Cerebellar cortex (tissue), 1 donor: ENCODE measurements at places on chromosomes 16 and 17.

DNA sequence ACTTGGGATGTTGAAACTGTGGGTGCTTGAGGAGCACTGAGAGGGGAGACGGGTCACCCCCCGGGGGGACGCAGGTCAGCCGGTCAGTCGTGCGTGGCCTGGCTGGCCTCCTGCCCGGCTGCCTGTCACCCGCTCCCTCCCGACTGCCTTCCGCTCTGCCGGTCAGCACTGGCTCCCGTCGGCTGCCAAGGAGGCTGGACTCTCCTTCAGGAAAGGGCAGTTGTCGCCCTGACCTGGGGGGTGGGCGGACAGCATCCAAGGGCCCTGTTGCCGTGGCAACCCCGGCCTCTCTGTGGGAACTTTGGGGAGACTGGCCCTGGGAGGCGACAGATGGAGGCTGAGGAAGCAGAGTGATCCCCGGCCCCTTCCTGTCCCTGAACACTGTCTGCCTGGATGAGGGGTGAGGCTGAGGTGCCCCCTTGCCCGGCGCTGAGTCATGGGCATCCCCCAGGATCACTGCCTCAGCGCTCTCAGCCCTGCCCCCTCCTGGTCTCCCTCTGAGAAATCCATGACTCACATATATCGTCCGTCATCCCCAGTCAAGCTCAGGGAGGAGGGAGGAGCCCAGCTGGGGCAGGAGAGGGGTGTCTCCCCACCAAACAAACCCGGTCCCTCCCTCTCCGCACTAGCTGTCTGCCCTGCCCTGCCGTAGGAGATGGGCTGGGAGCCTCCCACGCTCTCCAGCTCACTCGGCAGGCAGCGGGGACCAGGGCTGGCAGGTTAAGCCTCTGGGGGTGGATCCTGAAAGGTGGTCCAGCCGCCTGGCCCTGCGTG is at the start of gene ADGRG1:
ADGRG1 (plus strand) TSS at position 623 of the 774 bp plus-strand sequence. CDS start 21,658 bp downstream, outside the sequence.
- DNase-seq = peak; percentile 38

DNA sequence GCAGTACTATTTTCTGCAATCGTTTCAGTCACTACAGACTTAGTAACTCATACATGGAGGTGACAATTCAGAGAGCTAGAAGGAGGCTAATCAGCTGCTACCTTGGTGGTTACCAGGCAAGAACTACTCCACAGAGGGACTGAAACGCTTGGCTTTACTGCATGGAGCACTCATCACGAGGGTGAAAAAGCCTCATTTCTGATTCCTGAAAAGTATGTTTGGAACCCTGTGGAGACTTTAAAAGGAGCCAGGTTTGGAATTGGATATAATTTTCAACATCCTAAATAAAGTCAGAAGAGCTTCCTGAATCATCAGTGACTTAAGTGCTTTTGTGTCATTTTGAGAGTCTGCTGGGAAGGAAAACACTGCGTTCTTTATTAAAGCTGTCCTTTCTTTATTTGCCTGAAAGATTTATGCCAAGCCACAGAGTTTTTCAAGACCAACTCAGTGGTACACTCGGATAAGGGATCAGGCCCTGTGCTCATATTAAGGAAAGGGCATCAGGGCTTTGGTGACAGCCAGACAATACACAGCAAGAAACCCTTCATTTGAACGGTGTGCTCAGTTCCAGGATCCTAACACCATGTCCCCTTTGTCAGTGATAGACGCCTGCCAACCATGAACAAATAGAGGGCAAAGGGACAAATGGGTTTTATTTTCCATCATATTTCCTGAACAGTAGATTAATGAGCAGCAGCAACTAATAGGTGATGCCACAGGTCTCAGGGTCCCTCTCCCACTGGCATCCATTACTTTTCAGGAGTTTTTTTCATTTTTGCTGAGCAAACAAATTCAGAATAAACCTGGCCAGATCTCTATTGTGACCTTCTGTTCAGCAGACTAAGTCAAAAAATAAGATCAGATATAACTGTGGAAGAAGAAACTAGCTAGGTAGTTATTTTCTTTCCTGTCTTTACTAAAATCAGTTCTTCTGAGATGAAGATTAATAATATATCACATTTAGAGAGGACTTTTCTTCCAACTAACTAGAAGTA is 80.5 kb upstream of the CLEC18B start:
- peak; percentile 21 for DNase-seq

GRCh38 chr16:69260506-69260905 is 50.6 kb upstream of the VPS4A start:
- no peak for DNase-seq

DNA sequence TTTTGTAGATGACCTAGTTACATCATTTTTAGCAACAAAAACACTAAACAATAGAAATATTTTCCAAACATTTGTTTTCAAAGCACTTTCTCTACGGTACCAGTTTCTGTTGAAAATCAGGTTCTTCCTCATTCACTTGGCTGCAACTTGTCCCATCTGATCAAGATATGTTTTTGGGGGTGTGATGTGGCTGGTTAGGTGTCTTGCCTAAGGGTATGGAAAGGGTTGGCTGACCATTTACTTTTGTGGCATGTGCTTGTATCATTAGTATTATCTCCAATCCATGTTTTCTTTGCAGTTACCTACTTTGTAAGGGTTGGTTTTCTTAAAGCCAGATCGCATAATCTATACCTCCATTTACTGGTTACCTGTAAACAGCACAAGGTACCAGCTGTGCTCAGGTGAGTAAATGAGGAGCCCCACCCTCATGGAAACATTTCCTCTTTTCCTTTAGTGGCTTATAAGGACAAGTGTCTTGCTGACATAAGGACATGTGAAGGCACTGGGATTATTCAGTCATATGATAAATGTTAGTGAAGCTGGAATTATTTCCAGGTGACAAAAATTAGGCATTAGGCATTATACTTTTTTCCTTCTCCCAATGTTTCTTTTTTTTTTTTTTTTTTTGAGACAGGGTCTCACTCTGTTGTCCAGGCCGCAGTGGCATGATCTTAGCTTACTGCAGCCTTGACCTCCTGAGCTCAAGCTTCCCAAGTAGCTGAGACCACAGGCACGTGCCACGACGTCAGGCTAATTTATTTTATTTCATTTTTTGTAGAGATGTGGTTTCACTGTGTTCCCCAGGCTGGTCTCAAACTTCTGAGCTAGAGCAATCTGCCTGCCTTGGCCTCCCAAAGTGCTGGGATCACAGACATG is 162.0 kb downstream of the CCDC182 start:
- DNase-seq = no peak

DNA sequence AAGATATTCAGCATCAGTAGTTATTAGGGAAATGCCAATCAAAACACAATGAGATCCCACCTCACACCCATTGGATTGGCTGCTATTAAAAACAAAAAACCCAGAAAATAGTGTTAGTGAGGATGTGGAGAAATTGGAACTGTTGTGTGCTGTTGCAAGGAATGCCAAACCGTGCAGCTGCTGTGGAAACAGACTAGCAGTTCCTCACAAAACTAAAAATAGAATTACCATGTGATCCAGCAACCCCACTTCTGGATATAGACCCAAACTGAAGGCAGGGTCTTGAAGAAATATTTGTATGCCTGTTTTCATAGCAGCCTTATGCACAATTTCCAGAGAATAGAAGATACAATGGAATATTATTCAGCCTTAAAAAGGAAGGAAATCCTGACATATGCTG is 46.0 kb downstream of the FOXK2 start:
- no peak for DNase-seq

GRCh38 chr17:72022328-72023275 is 98.2 kb upstream of the SOX9 start:
- no peak for DNase-seq

- peak; percentile 8 for DNase-seq
Measured at GRCh38 chr17:63476459-63476853, 405 bp upstream of the ACE start.

DNA sequence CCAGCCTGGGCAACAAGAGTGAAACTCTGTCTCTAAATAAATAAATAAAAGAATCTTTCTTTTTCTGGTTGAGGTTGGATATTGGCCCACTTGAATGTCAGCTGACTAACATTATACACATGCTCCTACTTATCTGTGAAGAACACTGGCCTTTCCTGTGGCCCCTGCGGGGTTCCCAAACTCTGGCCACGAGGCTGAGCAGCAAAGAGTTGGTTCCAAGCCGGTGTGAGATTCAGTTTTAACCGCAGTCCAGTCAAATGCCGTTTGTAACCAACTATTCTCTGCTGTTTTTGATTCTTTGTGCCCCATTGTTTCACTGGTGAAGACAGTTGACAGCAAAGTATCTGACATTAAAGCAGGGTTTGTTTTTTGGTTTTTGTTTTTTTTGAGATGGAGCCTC is 11.2 kb downstream of the ETV4 start:
- no peak for DNase-seq

DNA sequence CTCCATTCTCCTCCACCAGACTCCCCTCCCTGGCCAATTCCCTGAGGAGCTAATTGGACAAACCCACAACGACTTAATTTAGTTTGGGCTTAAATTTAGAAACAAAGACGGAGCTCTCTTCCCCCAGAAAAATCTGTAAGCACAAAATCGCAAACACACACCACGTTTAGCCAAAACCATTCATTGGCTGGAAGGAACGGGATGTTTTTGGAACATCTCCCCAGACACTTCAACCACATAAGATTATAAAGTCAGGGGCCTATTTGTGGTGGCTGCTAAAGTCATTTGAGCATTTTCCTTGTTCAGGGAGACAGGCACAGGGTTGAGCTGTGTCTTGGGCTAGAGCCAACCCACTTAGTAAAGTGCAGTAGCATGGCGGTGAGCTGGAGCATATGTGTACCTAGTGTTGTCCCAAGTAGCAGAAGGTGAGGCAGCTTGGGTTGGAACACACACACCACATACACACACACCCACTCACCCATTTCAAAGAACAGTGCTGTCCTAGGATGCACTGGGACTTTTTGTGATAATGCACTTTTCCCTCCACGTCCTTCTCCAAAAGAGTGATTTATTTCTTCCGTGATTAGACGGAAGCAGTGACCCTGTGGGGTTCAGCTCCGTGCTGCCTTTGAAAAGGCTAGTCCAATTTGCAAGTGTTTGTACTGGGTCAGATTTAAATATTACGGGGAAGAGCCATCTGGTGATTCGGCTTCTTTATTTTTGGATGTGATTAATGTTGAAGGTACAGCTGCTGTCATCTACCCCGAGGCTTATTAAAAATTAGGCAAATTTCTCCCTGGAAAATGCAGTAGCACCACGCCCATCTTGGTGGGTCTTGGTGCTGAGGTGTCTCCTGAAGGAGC is 32.2 kb downstream of the ELAC2 start:
- DNase-seq = peak; percentile 84

GRCh38 chr17:29180034-29180787 is at the start of gene MYO18A:
MYO18A (minus strand) TSS chr17:29180398; CDS start chr17:29166940, 13,458 bp downstream.
- DNase-seq = peak; percentile 70

DNA sequence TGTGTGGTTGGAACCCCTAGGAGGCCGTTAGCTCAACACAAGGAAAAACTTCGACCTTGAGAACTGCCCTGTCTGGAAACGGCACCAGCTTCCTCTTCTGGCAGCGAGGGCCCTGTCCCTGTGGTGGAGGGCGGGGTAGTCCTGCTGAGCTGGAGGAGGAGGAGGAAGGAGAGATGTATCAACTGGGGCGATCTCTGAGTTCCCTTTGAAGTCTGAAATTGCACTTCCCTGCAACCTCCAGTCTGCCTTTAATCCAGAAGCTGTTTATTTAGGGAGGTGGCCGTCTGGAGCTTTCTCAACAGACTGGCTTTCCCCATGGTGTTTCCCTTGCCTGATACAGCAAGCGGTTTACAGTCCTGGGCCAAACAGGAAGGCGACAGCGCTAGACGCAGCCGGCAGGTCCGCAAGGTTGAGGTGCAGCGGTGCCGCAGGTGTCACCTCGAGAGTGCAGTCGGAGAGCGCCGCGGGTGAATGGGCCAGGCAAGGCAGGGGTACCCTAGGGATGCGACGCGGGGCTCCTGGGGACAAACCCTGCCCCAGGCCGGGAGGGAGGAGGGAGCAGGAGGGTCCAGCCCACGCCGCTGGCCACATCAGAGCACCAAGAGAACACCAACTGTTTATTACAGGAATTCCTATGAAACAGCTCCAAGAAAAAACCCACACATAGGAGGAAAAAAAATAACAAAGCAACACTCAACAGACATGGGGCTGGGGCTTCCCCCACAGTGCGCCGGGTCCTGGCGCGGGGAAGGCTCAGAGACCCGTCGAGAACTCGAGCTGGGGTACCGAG is 11.4 kb upstream of the MRPS23 start:
- peak; percentile 38 for DNase-seq

GRCh38 chr16:84917492-84917891 is 93.8 kb downstream of the ZDHHC7 start:
- DNase-seq = no peak

GRCh38 chr16:10045291-10045775 is 136.9 kb downstream of the GRIN2A start:
- peak; percentile 74 for DNase-seq

- DNase-seq = no peak
Measured at GRCh38 chr17:77480509-77481215, 339.9 kb downstream of the SEC14L1 start.

DNA sequence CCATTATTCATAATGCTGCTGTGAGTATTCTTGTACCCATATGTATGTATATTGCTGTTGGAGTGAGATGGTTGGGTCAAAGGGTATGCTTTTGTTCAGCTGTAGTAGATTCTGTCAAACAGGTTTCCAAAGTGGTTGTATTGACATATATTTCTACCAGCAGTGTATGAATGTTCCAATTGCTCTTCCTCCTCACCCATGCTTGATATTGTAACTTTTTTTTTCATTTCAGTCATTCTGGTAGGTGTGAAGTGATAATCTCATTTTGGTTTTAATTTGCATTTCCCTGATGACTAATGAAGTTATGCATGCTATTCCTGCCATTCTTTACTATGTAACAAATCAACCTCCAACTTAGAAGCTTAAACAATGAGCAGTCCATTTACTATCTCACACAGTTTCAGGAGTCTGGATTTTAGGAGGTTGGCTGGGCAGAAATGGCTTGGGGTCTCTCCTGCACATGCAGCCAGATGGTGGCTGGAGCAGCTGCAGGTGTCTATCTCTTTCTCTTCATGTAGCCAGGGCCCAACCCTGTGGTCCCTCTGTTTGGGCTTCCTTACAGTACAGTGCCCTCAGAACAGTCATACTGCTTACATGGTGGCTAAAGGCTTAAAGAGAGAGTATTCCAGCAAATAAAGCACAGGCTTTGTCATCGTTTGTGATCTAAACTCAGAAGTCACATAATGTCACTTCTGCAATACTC is 21.2 kb downstream of the ERAL1 start:
- DNase-seq = no peak

DNA sequence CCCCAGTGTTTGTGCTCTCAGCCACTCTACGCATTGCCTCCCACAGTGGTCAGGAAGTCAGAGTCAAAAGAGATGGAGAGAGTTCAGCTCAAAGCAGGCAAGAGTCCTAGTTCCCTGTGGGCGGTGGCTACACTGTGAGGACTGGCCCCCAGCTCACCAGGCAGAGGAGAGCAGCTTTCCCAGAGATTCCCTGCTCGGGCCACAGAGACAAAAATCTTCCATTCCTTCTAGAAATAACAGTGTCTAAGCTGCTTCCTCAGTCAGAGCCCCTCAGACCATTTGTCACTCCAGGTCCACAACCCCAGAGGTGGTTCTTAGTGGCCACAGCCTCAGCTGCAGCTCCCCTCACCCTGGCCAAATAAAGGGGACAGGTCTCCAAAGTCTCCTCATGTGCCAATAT is 263.0 kb upstream of the RPL38 start:
- no peak for DNase-seq
